Pons (tissue), 1 donor: ENCODE measurements at places on chromosomes 2 and 18.

DNA sequence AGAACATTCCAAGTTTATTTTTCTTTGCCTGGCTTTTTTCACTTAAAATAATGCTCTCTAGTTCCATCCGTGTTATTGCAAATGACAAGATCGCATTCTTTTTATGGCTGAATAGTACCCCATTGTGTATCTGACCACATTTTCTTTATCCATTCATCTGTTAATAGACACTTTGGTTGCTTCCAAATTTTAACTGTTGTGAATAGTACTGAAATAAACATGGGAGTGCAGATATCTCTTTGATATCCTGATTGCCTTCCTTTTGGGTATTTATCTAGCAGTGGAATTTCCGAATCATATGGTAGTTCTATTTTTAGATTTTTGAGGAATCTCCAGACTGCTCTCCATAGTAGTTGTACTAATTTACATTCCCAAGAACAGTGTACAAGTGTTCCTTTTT, 230.5 kb downstream of the FIGN start:
- no peak for DNase-seq

- no peak for DNase-seq
These were observed 65.8 kb downstream of the ANKRD62 start for GRCh38 chr18:12159446-12159845.

DNA sequence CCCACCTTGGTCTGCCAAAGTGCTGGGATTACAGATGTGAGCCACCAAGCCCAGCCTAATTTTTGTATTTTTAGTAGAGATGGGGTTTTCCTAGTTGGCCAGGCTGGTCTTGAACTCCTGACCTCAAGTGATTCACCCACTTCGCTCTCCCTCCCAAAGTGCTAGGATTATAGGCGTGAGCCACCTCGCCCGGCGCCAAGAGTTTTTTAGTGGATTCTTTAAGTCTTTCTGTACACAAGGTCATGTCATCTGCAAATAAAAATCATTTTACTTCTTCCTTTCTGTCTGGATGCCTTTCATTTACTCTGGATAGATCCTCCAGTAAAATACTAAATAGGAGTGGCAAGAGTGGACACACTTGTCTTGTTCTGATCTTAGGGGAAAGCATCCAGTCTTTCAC, 61.7 kb downstream of the KCMF1 start:
- DNase-seq = no peak

- DNase-seq = no peak
These were observed 185.8 kb downstream of the ANKRD44 start for GRCh38 chr2:197124639-197125390.

DNA sequence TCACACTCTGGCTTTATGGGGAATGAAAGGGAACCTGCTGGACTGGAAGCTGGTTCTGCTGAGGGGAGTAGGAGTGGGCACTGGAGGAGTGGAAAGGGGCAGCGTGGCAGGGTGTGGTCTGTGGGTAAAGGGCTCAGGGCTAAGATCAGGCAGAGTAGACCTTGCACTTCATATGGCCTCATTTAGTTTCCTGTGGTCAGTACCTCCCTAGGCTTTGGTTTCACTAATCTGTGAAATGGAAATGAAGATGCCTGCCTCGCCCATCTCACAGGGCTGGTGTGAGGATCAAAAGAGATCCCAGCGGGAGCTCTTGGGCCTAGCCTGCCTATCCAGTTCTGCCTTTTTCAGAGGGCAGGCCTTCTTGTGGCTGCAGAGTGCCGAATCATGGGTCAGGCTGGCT, 208.7 kb downstream of the LOXHD1 start:
- DNase-seq = no peak

DNA sequence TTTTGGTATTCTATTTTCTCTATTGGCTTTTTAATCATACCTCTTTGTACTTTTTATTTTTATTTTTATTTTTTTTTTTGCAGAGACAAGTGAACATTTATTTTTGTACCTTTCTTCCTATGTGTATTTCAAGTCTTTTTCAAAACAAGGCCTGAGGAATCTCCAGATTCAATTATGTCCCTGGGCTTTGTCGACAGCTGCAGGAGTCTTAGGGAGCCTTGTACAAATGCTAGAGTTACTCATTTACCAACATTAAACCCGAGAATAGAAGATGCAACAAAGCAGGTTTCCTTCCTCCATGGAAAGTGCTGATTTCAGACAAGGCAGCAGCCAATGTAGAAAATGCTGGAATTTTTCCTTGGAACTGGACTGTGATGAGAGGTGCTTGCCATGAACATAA, 242.8 kb downstream of the TNS1 start:
- no peak for DNase-seq

GRCh38 chr2:199739413-199740110, 111.4 kb downstream of the FTCDNL1 start:
- peak; percentile 73 for DNase-seq

DNA sequence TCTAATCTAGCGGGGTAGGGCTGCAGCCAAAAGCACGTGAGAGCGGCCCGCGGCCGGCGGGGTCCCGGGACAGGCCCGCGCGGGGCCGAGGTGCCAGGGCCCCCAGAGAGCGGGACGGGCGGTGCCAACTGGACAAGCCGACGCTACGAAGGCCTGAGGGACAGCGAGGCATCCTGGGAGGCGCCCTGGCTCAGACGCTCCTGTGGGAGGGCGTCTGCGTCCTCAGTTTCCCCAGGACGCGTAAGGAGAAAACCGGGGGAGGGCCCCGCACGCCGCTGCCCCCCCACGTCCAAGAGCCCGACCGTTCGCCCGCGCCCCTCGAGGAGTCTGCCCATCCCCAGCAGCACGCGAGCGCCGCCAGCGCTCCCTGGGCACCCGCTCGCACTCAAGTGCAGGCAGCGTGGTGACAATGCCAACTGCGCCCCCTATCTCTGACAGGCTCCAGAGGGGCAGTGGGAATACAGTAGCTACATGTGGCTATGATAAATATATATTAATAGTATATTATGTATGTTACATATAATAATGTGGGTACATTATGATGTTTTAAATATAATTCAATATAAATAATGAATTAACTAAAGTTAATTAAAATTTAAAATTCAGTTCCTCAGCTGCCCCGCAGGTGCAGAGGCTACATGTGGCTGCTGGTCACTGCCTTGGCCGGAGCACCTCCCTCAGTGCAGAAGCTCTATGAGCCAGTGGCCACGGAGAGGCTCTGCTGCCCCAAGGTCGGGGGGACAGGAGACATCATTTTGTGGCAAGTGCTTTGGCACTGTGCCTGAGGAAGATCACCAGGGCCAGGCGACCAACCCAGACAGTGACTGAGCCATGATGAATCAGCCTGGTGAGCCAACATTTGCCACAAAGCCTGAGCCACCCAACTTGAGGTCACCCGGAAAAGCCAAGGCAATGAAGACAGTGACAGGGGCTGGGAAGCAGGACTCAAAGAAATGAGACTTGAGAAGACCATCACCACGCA, 5.5 kb upstream of the SFT2D3 start:
- DNase-seq = peak; percentile 77

DNA sequence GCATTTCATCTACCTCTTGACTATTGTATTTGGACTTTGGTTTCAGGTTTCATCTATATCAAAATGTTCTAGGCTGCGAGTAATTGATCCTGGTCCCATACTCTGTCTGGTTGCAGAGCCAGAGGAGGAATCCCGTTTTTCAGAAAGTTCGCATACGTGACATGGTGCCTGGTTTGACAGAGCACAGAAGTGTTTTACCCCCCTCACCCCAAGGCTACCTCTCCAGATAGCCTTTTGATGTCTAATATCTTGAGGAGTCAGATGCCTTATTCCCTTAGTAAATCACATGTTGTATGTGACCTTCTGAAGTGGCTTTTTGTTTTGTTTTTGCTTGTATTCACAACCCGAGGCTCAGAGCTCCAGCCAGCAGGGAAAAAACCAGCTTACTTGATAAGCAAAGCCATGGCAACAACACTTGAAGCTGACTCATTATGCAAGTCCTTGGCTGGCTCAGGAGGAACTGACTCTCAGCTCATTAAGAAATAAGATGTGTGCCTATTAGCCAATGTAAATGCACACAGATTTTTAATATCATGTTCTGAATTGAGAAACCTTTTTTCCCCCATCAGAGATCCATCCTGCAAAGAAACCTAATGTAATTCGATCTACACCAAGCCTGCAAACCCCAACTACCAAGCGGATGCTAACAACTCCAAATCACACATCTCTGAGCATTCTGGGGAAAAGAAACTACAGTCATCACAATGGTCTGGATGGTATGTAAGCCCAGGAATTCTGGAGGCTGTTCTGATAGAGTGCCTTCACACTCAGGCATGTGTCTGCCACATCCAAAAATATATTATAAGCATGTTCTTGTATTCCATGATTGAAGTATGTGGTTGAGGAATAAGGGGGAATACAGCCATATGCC, 41.4 kb downstream of the OXER1 start:
- DNase-seq = peak; percentile 74

DNA sequence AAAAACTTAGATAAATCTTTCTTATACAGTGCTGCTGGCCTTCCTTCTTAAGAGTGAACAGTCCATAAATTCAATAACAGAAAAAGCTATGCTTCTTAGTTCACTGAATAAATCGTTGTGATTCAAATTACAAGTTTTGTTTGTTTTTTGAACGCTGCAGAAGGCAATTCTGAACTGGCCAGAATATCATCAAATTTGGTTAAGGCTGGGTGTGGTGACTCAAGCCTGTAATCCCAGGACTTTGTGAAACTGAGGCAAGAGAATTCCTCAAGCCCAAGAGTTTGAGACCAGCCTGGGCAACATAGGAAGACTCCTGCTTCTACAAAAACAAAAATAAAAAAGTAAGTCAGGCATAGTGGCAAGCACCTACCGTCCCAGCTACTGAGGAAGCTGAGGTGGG, 111.2 kb upstream of the SLC39A10 start:
- no peak for DNase-seq

- no peak for DNase-seq
These were observed 21.8 kb downstream of the ATAD2B start for GRCh38 chr2:23905155-23905554.

GRCh38 chr2:108323619-108324018, 34.9 kb downstream of the SULT1C2 start:
- DNase-seq = no peak

GRCh38 chr2:39704540-39704939, 38.8 kb downstream of the TMEM178A start:
- no peak for DNase-seq

DNA sequence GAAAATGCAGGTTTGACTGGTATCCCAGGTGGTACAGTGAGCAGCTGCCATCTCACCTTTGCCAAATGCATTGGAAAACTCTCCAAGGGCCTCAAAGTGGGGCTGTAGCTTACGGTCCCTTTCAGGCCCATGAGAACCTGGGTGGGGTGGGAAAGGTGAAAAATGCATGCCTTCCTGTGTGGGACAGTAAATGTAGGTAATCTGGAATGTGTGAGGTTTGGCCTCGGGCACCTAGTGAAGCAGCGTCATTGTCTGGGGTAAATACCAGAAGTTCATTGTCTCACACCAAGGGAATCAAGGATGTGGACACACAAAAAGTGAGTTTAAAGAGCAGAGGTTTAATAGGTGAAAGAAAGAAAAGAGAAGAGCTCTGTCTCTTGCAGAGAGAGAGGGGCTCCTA, 36.6 kb downstream of the TIMM21 start:
- no peak for DNase-seq

- DNase-seq = no peak
These were observed 44.3 kb downstream of the CACNB4 start for GRCh38 chr2:152054593-152054992.

DNA sequence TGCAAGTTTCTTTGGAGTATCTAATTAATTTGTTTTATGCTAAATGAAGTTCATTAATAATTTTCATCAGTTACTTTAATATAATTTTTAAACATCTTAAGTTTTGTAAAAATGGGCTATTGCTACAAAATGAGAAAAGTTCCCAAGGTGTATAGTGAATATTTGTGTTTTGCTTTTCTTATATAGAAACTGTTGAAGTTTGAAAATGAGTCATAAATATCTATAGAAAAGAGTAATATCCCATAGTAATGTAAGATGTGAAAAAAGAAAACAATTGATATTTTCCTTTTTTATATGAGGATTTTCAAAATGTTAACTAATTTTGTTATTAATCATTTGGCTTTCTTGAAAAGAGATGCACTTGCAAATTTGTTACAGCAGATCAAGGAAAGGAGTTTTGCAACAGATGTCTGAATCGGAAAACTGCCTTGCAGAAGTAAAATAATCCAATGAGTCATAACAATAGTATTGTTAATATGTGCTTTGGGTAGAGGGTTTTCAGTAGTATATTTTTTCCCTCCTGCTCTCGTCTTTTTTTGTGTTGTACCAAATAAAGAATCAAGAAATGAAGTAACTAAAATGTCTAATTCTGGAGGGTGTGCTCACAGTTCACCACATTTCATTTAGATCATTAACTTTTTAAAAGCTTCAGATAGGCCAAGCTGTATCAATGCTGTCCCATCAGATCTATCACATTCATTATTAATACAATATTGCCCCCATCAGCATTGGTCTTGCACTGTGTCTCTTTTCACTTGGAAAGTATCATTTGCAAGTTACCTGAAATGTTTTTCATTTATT, 15.5 kb downstream of the DUSP19 start:
- DNase-seq = no peak

DNA sequence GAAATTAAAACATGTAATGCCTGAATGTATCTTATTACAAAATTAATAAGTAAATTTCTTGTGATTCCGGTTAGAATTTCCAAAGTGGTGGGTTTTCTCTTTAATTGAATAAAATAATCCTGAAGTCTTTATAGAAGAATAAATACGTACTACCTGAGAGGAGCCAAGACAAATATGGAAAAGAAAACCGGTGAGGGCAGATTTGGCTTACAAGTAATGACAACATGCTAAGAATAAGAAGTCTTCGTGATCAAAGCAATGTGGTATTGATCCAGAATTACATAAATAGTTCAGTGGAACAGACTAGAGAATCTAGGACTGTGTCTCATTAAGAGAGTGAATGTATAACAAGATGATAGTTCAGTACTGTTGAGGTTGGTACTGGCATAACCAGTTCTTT, 167.5 kb downstream of the NEDD4L start:
- DNase-seq = no peak

GRCh38 chr18:54607213-54608027, 16.4 kb downstream of the DYNAP start:
- DNase-seq = no peak

DNA sequence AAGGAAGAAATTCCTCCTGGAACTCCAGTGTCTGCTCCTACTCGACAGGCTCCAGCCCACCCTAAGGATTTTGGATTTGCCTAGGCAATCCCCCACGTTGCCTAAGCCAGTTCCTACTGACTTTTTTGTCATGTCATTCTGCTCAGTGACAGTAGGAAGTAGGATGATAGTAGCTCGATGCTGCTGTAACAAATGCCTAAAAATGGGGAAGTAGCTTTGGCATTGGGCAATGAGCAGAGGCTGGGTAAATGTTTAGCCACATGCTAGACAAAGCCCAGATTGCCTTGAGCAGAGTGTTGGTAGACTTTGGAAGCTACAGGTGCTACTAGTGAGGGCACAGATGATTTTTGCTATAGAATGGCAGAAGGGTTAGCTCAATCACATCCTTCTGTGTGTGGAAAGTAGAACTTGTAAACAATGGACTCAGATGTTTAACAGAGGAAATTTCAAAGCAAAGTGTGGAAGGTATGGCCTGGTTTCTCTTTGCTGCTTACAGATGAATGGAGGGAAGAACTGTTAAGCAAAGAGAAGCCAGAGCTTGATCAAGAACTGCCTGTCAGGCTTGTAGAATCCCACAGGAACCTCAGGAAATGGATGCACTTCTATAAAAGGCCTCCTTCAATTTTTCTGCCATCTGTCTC, 154.8 kb downstream of the RNF144A start:
- no peak for DNase-seq

- no peak for DNase-seq
These were observed 356.3 kb upstream of the SETBP1 start for GRCh38 chr18:44324361-44324760.

- peak; percentile 57 for DNase-seq
These were observed 54.6 kb upstream of the GPR17 start for GRCh38 chr2:127591221-127591923.

- no peak for DNase-seq
These were observed 260.3 kb downstream of the SATB2 start for GRCh38 chr2:199197448-199197847.

- DNase-seq = no peak
These were observed 83.0 kb upstream of the SOX11 start for GRCh38 chr2:5609201-5609600.
